Stimulated activated CD4-positive, alpha-beta T cell treated with anti-CD3 and anti-CD28 coated beads, Interleukin-4, amount 100 ng/mL, for 48 hours (primary cell): ENCODE measurements at places on chromosomes 3 and 15.

DNA sequence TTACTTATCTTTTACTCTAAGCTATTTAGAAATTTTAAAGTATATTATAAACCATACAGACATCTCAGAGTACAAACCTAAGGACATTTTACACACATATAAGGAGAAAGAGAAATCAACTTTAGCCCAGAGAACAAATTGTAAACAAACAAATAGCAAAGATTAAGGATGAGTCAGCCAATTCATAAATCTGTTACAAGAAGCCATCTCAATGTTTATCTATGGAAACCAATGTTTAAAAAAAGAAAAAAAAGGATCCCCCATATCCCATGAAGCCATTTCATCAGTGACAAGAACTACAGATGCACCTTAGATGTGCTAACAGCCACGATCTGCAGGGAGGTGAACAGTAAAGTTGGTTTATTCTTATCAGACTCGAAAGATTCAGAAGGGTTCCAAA, 437.1 kb downstream of the SHQ1 start:
- no peak for DNase-seq

GRCh38 chr15:38758043-38758442, 193.4 kb upstream of the RASGRP1 start:
- no peak for DNase-seq

DNA sequence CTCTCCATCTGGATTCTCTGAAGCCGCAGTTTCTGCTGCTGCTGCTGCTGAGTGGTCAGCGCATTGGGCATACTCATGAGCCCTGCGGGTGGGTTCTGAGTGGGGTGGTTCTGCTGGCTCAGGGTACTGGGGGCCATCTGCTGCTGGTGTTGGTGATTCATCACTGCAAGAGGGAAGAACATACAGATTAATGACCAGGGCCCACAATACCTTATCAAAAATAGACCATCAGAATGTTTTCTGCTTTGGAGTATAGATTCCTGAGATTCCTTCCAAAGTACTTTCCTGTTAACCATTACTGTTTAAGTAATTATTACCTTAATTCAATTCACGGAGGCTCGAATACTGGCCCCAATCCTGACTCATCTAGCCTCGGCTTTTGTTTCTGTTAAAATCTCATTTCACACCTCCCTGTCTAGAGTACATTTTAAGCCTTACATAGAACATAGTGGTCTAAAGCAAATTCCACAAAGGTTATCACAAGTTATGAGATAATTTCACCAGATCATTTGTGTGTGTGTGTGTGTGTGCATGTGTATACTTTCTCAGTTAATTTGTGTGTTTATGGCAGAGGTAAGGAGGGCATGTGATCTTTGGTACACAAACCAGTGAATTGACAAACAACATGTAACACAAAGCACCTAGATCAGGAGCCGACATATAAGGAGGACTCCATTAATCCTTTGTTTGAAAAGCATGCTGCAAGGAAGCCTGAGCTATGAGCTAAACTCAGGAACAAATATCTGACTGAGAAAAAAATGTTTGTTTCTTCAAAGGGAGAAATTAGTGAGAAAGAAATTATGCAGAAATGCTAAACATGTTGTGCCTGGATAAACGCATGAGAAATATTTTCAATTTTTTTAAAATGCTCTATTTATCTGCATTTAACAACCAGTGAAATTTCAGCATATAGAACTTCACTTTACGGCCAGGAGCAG, 68.1 kb downstream of the TM4SF4 start:
- no peak for DNase-seq

DNA sequence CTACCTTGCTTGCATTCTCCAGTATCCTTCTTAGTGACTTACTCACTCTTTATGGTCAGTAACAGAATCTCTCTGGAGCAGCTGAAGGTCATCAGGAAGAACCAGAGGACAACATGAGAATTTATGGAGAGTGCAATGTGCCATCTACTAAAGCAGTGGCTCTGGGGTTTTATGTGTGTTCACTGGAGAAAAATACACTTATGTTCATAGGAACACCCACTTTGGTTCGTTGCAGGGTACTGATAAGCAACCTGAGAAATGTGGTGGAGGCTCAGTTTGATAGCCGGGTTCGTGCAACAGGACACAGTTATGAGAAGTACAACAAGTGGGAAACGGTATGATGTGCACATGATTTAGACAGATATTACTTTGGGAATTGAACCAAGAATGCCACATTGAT, 12.8 kb downstream of the CPB1 start:
- DNase-seq, result no peak

GRCh38 chr15:89497231-89497630, 848 bp upstream of the RHCG start:
- DNase-seq, result no peak

DNA sequence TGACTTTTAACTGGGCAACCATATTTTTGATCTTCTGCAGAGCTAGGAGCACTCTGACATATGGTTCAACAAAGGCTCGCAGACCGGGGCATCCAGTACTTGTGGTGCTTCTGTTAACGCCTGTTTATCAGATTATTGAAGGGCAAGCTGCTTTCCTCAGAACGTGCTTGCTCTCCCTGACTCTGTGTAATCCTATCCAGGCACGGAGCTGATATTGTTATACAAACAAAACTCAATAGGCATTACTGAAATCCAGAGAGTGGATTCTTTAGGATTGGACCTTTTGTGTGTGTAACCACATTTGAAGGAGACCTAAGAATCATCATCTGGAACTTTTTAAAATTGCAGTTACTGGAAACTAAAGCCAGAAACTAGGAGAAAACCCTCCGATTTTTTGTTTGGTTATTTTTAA, 246.5 kb downstream of the PTPRG start:
- no peak for DNase-seq
